NB4 (cell line): ENCODE measurements at places on chromosomes 12 and 14.

- no peak for DNase-seq
Measured at GRCh38 chr14:33026850-33027430, 88.3 kb downstream of the NPAS3 start.

GRCh38 chr14:75724414-75725204 lies 63.6 kb downstream of the TTLL5 start:
- no peak for DNase-seq

GRCh38 chr14:20194101-20194500 lies 3.4 kb downstream of the OR11G2 start:
- no peak for DNase-seq

DNA sequence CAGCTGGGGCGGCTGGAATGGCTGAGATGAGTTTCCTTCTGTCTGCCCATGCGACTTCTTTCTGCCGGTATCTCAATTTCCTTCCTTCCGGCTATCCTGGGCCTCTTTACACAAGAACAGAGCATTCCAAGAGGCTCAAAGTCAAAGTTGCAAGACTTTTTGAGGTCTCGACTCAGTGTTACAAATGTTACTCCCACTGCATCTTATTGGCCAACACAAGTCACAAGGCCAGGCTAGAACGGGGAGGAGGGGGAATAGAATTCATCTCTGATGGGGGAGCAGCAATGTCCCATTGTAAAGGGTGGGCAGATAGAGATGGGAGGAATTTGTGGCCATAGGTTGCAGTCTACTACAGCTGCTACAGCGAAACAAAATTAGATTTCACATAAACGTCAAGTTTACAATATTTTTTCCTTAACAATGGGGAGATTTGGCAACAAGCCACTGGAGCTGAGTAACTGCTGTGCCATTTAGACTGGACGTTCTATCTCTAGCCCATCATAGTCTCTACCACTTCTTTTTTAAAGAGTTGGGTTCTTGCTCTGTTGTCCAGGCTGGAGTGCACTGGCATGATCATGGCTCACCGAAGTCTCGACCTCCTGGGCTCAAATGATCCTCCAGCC lies 9.5 kb upstream of the NYNRIN start:
- no peak for DNase-seq

DNA sequence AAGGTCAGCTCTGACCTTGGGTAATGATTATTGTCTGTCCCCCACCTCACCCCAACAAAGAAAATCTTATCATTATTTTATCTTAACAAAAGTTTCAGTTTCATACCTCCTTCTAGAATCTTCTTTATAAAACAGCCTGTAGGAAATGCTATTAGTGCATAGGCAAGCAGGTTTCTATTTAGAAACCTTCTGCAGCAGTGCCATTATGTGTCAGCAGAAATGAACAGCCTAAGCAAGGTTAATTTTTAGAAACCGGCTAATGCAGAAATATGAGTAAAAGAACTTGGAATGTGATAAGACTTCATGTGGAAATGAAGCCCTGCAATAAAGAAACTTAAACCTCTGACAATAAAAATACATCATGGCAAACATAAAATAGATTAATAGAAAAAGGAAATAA lies 814.4 kb downstream of the FSCB start:
- DNase-seq = no peak

DNA sequence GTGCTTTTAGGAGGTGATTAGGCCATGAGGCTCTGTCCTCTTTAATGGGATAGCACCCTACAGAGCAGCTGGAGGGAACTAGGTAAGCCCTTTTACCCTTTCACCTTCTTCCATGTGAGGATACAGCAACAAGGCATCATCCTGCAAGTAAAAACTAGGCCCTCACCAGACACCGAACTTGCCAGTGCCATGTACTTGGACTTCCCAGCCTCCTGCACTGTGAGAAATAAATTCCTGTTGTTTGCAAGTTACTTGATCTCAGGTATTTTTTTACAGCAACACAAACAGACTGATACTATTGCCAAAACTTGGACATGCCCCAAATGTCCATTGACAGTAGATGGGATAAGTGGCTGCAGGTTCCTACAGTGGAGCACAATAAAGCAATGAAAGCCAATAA lies 85.8 kb upstream of the MAP1LC3B2 start:
- DNase-seq = no peak

- DNase-seq = peak; percentile 93
Measured at GRCh38 chr14:91315844-91316267, 71.4 kb upstream of the GPR68 start.

DNA sequence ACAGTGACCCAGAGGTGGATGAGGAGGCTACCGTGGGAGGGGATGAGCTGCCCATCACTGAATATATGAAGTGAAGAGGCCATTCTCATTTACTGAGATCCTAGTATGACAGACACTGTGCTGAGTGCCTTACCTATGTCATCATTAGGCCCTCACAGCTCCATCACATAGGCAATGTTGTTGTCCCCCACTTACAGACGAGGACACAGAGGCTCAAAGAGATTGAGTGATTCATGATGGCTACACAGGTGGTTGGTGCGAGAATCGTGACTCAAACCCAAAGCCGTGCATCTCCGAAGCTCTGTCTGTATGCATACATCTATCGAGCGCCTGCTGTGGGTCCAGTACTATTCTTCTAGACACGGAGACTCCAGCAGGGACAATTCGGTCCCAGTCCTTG lies 5.9 kb upstream of the CCDC197 start:
- no peak for DNase-seq

DNA sequence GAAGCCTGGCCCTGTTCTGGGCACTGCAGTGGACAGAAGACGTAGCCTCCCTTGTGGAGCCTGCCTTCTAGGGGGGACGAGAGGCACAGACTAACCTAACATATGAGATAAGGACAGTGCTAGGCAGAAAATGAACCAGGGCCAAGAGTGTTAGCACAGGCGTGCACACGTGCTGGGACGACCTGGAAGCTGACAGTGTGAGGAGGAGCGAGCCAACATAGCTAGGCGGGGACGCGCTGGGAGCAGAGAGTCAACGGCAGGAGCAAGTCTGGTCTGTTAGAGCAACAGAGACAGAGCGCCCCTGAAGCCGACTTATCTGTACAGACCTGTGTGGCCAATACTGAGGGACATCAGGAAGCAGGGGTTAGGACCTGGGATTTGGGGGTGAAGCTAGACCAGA lies 8.0 kb downstream of the PXMP2 start:
- DNase-seq = no peak

DNA sequence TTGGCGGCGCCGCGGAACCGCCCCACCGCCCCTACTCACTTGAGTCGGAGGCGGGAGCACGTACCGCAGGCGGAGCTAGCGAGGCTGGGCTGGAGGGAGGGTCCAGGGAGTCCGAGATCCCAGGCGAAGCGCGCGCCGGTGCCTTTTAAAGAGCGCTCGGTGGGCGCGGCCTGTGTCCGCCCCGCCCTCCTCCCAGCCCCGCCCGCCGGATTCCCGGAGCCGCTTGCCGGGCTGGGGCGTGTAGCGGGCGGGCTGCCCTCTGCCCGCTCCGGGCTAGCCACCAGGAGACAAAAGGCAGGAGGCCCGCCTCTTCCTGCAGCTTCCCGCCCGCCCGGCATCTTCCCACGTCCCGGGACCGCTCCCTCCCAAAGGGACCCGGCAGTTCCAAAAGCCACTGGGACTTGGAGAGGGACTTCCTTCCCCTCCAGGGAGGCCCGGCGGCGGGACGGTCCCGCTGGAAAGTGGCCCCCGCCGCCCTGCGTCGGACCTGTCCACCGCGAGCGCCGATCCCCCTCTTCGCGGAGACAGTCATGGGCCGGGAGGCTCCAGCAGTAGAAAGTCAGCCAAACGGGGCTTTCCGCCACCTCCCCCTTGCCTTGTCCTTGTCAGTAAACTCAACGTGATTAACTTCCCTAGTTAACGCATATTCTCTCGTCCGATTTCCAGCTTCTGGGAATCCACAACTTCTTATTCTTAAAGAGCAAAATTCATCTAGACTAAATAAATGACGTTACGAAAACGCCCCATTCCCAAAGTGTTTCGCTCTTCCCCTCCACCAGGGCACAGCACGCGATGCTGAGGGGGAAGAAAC lies at the start of gene CSRP2:
TSS of gene CSRP2 (minus strand) at position 121 of the 811 bp plus-strand sequence. CDS start 12,759 bp downstream, outside the sequence.
- DNase-seq = peak; percentile 74

DNA sequence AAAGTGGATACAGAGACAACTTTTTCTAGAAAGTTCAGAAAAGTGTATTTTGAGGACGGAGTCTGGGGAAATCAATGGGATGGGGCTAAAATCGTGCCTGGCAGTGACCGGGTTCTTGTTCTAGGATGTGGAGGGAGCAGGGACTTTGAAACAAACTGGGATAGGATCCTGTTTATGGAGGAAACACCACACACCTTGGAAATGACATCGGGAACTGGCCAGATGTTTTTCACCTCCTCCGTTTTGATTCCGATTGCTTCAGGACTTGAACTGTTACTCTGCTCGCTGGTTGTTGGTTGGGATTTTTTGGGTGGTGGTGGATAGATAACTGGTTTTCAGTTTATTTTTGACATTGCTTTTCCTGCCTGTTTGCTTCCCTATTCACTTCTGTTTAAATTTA lies 506 bp downstream of the EMP1 start:
- DNase-seq = no peak

- peak; percentile 32 for DNase-seq
Measured at GRCh38 chr12:50162230-50162629, 4.9 kb downstream of the CERS5 start.

GRCh38 chr14:20671597-20672283 lies 12.6 kb upstream of the RNASE4 start:
- no peak for DNase-seq

DNA sequence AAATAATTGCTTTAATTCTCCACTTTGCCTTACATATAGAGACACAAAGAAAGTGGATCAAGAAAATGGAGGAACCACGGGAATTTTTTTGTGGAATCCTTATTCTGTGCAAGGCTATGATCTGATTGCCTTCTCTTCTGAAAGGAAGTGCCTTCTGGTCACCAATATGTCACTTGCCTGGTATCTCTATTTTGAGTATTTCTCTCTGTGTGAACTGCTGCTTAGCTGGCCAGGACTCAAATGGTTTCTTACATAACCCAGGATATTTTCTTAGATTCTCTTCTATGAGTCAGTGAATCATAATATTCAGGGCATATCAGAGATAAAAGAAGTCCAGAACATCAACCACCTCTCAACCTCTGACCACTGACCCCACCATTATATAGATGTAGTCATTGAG lies 156.1 kb downstream of the DIO2 start:
- no peak for DNase-seq

GRCh38 chr14:67749341-67750084 lies 47.8 kb downstream of the RDH12 start:
- DNase-seq = no peak

GRCh38 chr12:65925626-65926025 lies 101.3 kb downstream of the HMGA2 start:
- peak; percentile 82 for DNase-seq

DNA sequence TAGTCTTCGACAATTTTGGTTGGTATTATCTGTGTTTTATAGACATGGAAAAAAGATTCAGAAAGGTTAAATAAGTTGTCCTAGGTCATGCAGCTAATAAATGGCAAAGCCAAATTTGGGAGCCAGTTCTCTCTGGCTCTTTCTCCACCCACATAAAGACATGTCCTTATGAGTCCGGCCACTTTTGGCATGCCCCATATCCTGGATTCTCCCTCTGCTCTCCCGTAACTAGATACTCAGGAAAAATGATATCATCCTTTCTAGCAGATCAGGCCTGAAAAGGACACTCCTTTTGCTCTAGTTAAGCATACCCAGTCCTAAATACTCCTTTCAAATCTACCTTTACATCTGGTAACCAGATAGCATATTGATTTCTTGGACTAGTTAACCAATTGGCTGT lies 64.4 kb downstream of the TTLL5 start:
- no peak for DNase-seq

DNA sequence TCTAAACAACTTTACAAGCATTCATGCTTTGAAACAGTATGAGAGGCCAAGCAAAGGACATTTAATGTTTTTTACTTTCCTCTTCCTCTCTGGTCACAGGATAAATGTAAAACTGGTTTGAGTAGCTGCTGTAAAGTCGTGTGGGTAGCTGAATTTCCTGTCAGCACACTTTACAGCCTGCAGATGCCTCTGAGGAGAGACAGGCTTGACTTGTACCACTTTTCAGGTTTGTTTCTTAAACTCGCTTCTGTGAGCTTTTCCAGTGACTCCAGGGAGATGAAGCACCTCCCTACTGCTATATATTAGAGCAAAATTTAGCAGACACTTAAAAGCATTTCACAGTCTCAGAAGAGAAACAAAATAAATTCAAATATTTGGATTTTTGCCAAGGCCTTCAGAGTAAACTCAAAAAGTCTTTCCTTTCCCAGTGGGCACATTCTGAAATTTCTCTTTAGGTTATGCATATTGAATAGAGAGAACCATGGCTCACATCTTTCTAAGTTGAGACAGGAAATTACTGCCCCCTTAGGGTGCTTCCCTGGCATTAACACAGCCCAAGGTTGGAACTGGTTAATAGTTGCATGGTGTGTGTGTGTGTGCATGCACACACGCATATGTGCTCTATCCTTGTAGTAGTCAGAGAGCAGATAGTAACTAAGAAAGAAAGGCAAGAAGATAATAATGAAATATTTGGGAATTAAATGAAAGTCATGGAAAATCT lies 557.3 kb upstream of the MIS18BP1 start:
- peak; percentile 2 for DNase-seq

DNA sequence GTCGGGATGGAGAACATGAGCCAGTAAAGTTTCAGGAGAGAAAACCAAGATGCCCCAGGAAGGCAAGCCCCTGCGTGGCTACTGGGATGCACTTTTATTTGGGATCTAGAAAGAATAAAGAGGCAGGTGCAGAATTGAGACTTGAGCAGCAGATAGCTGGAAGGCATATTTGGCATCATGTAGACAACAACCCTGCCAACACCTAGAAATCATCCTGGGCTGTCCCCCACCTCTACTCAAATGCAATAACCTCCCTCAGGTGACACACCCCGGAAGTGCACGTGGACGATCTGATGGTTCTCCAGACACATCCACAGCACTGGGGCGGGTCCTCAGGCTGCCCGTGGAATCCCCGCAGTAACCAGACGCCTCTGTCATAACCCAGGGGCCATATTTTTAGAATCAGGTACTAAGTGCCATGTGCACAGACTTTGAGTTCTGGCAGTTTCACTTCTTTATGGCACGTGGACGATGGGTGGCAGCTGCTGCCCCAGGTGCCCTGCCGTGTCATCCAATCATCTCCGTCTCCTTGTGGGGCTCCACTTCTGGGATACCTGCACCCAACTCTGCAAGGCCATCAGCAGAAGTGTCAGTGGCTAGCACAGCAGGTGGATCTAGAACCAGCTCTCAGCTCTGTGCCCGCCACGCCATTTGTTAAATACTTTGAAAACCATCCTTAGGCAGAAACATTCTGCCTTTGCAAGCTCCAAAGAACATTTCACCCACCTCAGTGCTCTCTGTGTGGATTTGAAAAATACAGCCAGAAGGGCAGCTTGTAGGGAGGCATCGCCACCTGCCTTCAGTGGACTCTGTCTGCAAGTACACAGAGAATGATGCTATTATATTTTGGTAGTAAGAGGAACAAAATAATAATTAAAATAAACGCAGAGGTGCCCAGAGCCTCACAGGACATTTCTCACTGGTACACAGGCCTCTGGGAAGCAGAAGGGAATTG lies 771.7 kb upstream of the TMEM132C start:
- DNase-seq = no peak

DNA sequence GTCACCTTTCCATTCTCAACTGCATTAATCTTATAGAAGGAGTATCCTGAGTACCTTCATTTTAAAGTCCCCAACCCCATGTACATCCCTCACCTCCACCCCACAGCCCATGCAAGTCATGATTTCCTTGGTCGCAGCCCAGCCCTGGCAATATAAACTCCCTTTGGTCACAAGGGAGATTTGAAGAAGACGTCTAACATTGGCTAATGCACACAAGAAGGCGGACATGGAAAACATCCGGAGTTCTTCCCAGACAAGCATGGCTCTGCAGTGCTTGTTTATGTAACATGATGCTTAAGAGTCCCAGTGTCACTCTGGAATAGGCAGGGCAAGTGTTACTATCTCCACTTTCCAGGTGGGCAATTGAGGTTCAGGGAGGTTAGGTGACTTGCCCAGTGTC lies 277.6 kb downstream of the DPF3 start:
- DNase-seq = no peak
